ENCODE measurements at places on chromosomes 6 and 20.

GRCh38 chr6:140090871-140091270 lies 716.4 kb upstream of the CITED2 start:
- H3K36me3 ChIP-seq, result no peaks in the 10 kb centered on the region
- no peaks in the 10 kb centered on the region for H3K4me1 ChIP-seq
- H3K4me3 ChIP-seq, result no peak overlapping the region
- H3K27me3 ChIP-seq, result no peaks in the 10 kb centered on the region

GRCh38 chr6:35013701-35014100 lies 124.6 kb downstream of the ANKS1A start:
- no peaks in the 10 kb centered on the region for H3K27me3 ChIP-seq
- no peak for DNase-seq
- H3K4me1 ChIP-seq, result no peaks in the 10 kb centered on the region
- no peak overlapping the region for H3K27ac ChIP-seq
- peaks cover 20% of the 10 kb centered on the region for H3K36me3 ChIP-seq

DNA sequence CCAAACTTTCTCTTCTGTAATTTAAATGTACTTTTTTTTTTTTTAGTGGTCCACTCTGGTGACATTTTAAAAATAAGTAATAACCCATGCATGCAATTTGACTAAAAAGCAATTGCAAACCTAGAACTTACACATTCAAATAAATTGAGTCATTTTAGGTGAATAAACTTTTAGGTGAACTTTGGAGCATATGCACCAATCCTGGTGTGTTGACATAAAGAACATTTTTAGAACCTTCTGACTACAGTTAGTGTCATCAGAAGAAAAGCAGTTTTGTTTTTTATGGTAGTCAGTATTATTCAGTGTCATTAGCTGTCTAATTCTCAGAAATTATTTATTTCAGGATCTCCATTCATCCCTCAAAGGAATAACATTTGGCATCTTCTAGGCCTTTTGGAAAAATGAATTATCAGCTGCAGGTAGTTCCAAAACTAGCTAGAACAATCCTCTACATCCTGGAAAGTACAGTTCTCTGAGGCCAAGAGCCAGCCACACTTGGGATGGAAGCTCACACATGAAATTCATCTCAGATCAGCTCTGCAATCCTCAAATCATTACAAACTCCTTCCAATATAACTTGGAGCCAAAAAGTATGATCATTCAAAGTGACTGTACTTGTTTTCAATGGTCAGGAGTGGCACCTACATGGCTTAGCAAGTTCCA lies 38.5 kb upstream of the SIM1 start:
- peaks cover 7% of the 10 kb centered on the region for H3K27me3 ChIP-seq
- no peaks in the 10 kb centered on the region for H3K4me1 ChIP-seq
- H3K4me3 ChIP-seq, result no peak overlapping the region
- H3K27ac ChIP-seq, result no peak overlapping the region
- DNase-seq, result no peak
- peaks cover 6% of the 10 kb centered on the region for H3K36me3 ChIP-seq

- H3K27me3 ChIP-seq, result peaks cover 2% of the 10 kb centered on the region
- no peaks in the 10 kb centered on the region for H3K36me3 ChIP-seq
Measured at GRCh38 chr20:33148040-33148439, 19.9 kb upstream of the BPIFA2 start.

- no peaks in the 10 kb centered on the region for H3K27me3 ChIP-seq
- no peak for DNase-seq
- H3K4me1 ChIP-seq, result peaks cover 4% of the 10 kb centered on the region
- no peak overlapping the region for H3K27ac ChIP-seq
- H3K4me3 ChIP-seq, result no peak overlapping the region
Measured at GRCh38 chr6:79608334-79609224, 22.6 kb upstream of the SH3BGRL2 start.

DNA sequence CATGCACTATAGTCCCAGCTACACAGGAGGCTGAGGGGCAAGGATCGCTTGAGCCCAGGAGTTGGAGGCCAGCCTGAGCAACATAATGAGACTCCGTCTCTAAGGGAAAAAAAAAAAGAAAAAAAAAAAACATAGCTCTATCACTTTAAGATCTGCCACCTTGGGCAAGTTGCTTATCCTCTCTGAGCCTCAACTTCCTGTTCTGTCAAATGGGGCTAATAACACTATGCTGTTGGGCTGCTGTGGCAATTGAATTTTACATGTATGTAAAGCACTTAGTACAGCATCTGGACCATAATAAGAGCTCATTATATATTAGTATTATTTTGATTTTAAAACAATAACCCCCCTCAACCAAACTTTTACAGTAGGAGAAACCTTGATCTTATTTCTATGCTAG lies 141.5 kb downstream of the ATXN1 start:
- H3K4me3 ChIP-seq, result peak overlapping the region; percentile 48
- no peak overlapping the region for H3K27ac ChIP-seq
- peaks cover 9% of the 10 kb centered on the region for H3K36me3 ChIP-seq
- DNase-seq, result peak; percentile 46
- H3K27me3 ChIP-seq, result no peaks in the 10 kb centered on the region

DNA sequence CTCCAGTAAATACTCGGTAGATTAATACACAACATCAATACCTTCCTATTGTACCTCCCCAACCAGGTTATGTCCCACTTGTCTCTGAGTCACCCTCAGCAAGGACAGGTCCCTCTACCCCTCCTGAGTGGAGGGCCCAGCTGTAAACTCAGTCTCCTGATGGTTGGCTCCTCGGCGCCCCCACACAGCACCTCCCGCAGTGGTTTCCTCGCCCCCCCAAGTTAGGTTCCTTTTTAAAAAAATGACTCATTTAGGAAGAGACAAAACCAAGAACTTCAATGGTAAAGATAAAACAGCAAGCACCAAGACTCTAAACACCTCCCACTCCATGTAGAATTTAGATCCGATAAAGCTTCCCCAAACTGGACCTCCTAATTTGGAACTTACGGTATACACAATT lies 83.5 kb downstream of the TRERF1 start:
- peak overlapping the region; percentile 63 for H3K4me3 ChIP-seq
- no peak for DNase-seq
- peaks cover 11% of the 10 kb centered on the region for H3K36me3 ChIP-seq
- H3K27ac ChIP-seq, result peak overlapping the region; percentile 83

DNA sequence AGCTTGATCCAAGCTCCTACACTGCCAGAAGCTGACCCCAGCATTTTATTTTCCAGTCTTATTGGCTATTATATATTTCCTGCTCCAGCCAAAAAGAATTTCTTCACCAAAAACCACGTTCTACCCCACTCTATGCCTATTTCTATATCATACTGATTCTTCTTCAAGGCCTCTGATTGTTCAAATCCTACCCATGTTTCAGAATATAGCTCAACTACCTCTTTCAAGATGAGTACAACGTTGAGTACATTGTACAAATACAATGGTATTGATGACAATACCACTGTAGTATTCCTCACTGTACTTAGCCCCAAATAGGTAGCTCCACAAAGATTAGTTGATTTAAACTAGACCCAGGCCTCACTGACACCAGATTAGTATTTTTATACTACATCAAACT lies 31.0 kb downstream of the ASCC3 start:
- DNase-seq, result no peak
- H3K4me3 ChIP-seq, result no peak overlapping the region
- H3K27me3 ChIP-seq, result no peaks in the 10 kb centered on the region
- H3K27ac ChIP-seq, result no peak overlapping the region
- peaks cover 13% of the 10 kb centered on the region for H3K4me1 ChIP-seq

DNA sequence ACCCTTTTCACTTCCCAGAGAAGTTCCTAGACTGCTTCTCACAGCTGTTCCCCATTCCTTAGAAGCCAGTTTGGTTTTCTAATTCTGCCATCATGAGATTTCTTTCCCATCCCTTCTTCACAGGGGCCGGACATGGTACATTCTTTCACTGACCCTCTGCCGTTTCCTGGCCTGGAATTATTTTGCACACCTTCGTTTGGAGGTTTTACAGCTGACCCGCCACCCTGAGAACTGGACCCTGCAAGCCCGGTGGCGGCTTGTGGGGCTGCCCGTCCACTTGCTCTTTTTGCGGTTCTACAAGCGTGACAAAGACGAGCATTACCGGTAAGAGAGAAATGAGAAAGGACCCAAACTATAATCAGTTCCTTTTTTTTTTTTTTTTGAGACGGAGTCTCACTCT lies 4.2 kb downstream of the C6orf136 start:
- H3K27me3 ChIP-seq, result no peaks in the 10 kb centered on the region
- H3K36me3 ChIP-seq, result peaks cover 6% of the 10 kb centered on the region
- H3K27ac ChIP-seq, result no peak overlapping the region
- no peak for DNase-seq
- H3K4me1 ChIP-seq, result peaks cover 16% of the 10 kb centered on the region

DNA sequence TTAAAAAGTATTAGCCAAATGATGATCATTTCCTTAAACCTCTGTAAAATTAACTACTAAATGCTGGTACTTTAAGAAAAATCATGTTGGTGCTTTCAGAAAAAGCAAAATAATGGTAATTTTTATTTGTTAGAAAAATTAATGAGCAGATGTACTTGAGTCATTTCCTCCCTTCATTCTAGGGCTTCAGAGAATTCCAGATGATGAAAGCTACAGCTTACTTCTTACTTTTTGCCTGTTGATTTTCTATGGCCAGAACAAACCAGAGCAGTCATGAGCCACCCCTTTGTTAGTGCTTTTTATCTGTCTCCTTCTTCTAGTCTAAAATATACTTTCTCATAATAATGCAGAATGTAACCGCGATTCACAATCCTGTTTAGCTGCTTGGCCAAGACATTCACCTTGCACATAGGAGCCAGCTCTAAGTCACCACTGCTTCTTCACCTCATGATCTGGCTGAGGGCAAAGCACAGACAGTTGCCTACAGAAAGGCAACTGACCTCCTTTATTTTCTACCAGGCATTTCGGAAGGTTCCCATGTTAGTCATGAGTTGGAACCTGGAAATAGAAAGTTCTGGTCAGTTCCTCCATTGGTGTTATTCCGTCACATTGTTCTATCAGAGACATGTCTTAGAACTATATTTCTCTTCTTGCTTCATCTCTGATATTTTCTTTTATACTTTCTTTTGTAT lies 43.5 kb upstream of the TINAG start:
- no peak overlapping the region for H3K27ac ChIP-seq
- H3K4me1 ChIP-seq, result no peaks in the 10 kb centered on the region
- DNase-seq, result no peak
- H3K27me3 ChIP-seq, result no peaks in the 10 kb centered on the region
- no peak overlapping the region for H3K4me3 ChIP-seq
- no peaks in the 10 kb centered on the region for H3K36me3 ChIP-seq

DNA sequence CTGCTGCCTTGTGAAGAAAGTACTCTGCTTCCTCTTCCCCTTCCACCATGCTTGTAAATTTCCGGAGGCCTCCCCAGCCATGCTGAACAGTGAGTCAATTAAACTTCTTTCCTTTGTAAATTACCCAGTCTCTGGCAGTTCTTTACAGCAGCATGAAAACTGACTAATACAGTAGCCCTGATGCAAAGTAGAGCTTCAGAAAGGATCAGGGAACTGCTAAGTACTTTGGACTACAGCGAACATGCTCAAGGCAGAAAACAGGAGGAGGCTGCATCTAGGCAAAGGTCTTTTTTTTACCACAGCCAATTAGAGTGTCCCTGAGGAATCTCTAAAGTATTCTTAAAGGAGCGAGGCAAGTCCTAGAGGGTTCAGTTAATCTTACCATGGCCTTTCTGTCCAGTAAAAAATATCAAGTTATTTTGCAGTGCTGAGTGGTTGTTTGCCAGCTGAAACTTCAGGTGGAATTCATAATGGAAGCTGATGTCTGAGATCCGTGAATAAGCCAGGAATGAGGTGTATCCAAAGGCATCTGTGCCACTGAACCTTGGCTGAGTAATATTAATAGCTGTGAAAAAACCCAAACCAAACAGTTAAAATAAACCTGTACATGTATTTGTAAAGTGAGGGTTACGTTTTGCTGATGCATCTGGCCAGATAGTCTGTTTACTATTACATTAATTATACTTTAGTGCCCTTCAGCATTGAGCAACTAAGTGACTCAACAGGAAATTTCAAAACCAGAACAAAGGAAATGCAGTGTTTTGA lies 170.4 kb downstream of the PHF3 start:
- no peaks in the 10 kb centered on the region for H3K27me3 ChIP-seq
- no peaks in the 10 kb centered on the region for H3K36me3 ChIP-seq
- no peaks in the 10 kb centered on the region for H3K4me1 ChIP-seq
- no peak for DNase-seq

DNA sequence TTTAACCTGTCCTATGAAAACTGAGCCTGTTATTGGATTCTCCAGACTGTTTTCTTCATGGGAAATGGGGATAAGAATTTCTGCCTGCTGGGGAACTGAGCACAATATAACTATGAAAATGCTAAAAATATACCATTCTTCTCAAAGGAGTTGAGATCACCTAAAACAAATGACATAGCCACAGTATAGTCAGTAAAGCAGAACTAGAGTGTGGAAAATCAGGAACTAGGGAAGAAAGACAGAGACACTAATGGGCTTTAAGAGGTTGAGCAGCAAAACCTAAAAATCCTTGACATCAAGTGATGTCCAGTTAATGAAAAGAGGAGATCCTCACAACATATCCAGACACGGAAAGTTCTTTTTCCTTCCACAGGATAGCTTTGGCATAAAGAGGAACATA lies 215.7 kb upstream of the CST7 start:
- DNase-seq, result no peak
- H3K36me3 ChIP-seq, result no peaks in the 10 kb centered on the region
- no peaks in the 10 kb centered on the region for H3K4me1 ChIP-seq
- no peak overlapping the region for H3K27ac ChIP-seq
- no peaks in the 10 kb centered on the region for H3K27me3 ChIP-seq

- H3K4me1 ChIP-seq, result no peaks in the 10 kb centered on the region
- H3K27ac ChIP-seq, result no peak overlapping the region
- peaks cover 2% of the 10 kb centered on the region for H3K27me3 ChIP-seq
- no peaks in the 10 kb centered on the region for H3K36me3 ChIP-seq
- H3K4me3 ChIP-seq, result no peak overlapping the region
Measured at GRCh38 chr20:56574531-56575142, 41.6 kb downstream of the FAM209B start.

DNA sequence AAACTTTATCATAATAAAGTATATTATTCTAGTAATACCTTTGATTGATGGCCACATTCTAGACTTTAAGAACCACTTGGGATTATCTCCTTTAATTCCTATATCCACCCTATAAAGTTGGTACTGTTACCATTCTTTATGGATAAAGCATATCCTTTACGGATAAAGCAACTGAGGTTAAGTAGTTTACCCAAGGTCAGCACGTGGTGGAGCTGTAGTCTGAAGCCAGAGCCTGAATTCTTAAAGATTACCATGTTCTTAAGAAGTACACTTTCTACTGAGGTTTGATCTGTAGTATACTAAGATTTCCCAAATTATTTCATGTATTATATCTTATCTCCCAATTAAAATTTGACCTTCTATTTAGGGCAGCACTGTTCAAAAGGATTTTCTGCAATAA lies 3.0 kb upstream of the NCOA7 start:
- no peaks in the 10 kb centered on the region for H3K36me3 ChIP-seq
- DNase-seq, result no peak
- H3K27ac ChIP-seq, result peak overlapping the region; percentile 79

DNA sequence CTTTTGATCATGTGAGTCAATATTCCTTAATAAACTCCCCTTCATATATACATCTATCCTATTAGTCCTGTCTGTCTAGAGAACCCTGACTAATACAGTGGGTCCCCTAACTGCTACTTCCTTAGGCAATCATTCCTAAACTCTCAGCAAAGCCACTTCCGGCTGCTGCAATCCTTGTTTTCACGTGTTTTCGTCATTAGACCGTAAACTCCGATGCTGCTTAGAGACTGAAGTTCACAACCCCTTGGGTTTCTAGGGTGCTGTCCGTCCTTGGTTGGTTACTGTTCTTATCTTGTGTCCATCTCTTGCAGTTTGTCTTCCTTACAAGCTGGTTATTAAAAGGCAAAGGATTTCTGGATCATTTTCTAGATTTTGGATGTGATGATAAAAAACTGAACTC lies 106.4 kb downstream of the GMPR start:
- no peak for DNase-seq
- H3K36me3 ChIP-seq, result peaks cover 13% of the 10 kb centered on the region
- peaks cover 1% of the 10 kb centered on the region for H3K27me3 ChIP-seq
- no peak overlapping the region for H3K4me3 ChIP-seq
- no peaks in the 10 kb centered on the region for H3K4me1 ChIP-seq
